Activated CD4-positive, alpha-beta T cell treated with anti-CD3 and anti-CD28 coated beads for 48 hours (primary cell): ENCODE measurements at places on chromosomes 3 and 15.

GRCh38 chr3:29332195-29332637 is 51.3 kb downstream of the RBMS3 start:
- no peak for DNase-seq

DNA sequence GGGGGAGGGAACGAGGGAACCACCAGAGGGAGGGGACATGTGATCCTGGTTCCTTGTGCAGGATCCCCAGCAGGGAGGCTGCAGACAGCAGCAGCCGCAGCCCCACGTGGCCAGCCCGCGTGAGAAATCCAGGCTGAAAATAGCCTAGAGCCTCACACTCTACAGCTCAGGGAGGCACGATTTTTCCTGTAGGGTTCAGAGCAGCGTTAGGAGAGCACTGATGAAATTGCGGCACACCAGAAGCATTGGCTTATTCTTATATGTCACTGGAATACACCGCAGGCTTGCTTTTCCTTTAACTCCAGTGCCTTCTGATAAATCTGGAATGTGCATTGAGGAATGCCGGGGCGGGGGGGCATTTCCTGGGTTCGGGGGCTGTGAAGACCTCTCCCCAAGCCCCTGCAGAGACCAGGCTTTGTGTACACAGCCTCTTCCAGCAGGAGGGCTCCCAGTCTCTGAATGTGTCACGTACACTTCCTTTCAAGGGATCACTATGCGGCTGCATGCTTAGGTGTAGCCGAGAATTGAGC is 193.0 kb downstream of the ATP10A start:
- no peak for DNase-seq

DNA sequence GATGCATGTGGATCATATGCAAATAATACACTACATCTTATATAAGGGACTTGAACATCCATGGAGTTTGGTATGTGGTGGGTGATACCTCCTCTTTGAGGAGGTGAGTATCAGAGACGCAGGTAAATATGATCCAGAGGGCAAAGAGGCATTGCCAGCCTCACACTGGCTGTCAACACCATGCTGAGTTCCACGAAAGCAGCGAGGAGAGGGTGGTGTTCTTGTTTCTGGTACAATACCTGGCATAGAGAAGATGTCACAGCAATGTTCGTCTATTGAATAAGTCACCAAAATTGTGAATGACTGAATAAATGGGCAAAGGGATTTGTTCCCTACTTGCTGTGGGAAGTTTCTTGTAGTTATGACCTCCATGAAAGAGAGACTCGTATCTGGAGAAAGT is 182.2 kb downstream of the SNRPN start:
- DNase-seq = no peak

DNA sequence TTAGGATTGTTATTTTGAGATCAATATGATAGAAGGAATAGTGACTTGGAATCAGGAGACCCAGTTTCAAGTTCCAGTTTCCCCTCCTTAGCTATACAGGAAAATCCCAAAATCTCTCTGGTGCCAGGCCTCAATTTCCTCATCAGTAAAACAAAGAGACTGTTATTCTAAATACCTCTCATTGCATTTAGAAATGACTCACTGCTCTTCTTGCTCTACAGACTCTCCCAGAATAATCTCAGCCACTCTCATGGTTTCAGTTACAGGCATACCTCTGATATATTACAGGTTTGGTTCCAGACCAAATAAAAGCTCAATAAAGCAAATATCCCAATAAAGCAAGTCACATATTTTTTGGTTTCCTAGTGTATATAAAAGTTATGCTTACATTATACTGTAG is 28.3 kb downstream of the IMPG2 start:
- no peak for DNase-seq

DNA sequence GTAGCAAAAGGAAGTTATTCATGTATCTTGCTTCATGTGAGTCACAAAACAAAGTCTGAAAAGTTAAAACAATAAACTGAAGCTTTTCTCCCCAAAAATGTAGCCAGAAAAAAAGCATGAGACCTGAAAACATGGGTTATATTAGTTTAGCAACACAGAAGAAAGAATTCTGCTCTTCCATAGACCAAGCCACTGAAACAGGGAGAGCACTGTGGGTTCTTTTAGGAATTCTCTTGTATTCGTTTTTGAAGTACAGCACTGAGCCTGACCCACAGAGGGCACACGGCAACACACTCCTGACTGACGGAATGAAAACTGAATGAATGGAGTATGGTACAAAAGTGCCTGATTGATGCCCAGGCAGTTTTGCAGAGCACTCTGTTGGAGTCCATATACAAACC is 66.6 kb downstream of the TM4SF4 start:
- DNase-seq = no peak

GRCh38 chr15:40360015-40360414 is 2.0 kb downstream of the DISP2 start:
- DNase-seq = no peak

DNA sequence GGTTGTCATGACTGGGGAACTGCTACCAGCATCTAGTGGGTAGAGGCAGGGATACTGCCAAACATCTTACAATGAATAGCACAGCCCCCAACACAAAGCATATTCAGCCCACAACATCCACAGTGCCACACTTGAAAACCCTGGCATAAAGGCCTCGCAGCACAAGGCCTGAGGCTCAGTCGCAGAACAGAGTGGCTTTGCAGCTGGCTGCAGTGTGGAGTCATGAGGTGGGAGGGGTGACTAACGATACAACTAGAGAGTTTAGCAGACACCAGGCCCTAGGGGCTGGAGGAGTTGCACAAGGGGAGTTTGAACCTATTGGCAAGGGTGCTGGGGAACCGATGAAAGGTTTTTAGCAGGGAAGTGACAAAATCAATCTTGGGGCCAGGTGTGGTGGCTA is 32.1 kb downstream of the GRK7 start:
- DNase-seq = peak; percentile 61

- no peak for DNase-seq
Measured at GRCh38 chr3:16728770-16729745, 123.8 kb upstream of the DAZL start.

DNA sequence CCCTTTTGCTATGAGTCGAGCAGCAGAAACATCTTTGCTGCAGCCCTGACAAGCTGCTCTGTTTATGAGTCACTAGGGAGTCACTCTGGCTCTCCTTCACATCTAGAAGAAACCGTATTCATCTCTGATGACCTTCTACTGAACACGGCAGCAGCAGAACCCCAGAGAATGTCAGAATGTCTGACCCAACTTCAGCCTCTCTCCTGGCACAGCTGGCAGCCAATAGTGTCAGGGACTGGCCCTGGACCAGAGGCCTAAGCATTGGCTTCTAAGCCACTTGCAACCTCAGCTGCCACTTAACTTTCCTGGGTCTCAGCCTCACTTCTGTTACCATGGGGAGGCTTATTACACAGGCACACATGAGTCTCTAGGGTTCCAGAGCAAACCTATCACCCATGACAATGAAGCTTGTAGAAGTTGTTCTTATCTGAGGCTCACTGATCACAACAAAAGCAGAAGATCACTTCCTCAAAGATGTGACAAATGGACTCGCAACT is 184.1 kb upstream of the TLE3 start:
- peak; percentile 54 for DNase-seq

- DNase-seq = no peak
Measured at GRCh38 chr3:117695871-117696645, 986.5 kb downstream of the TUSC7 start.

- no peak for DNase-seq
Measured at GRCh38 chr3:117399311-117400078, 689.9 kb downstream of the TUSC7 start.

GRCh38 chr3:112327371-112327951 is 5.5 kb upstream of the CD200 start:
- peak; percentile 49 for DNase-seq

DNA sequence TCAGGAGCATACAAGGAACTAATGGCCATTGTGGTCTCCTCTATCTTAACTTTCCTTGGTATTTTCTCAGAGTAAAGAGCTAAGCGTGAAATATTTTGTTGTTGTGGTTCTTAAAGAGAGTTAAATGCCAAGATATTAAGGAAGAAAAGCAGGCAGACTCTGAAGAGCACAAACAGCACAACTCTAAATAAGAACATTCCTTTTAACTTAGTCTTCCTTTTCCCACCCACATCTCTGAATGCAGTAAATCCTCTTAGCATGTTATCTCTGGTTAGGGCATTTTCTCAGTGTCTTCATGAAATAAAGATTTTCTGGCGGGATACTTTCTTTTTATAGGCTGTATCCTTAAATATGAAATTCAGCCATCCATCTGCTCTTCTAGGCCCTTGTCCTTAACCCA is 1.5 kb downstream of the GPR87 start:
- no peak for DNase-seq

GRCh38 chr3:45978006-45978761 is 17.4 kb downstream of the FYCO1 start:
- peak; percentile 79 for DNase-seq

- DNase-seq = peak; percentile 51
Measured at GRCh38 chr15:82810890-82811426, 1.5 kb downstream of the WHAMM start.

- DNase-seq = no peak
Measured at GRCh38 chr3:187212705-187213104, 15.4 kb downstream of the RTP1 start.

GRCh38 chr3:108437439-108437838 is 73.0 kb downstream of the MYH15 start:
- DNase-seq = no peak

DNA sequence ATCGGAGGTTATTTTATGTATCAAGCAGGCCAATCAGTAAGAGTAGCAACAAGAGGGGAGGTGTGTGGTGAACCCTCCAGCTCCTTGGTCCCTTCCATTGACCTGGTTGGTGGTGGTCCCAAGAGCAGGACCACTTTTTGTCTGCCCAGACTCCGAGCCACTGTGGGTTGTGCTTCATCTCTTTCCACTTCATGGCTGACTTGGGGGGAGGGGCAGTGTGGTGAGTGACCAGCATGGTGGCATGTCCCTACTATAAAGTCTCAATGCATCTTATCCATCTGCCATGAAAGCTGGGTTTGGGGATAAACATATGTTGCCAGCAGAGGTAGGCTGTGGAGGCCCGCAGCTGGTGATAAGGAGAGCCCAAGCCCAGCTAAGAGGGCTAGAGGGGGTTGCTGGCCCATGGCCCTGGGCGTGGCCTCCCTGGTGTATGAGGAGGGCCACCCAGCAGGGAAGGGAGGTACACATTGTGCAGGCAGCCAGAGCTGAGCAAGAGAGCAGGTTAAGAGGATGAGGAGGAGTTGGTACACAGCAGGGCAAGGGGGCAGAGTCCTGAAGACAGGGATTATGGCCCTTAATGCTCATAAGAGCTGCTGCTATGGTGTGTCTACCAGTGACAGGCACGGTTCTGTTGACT is 7.0 kb downstream of the AEN start:
- DNase-seq = no peak

DNA sequence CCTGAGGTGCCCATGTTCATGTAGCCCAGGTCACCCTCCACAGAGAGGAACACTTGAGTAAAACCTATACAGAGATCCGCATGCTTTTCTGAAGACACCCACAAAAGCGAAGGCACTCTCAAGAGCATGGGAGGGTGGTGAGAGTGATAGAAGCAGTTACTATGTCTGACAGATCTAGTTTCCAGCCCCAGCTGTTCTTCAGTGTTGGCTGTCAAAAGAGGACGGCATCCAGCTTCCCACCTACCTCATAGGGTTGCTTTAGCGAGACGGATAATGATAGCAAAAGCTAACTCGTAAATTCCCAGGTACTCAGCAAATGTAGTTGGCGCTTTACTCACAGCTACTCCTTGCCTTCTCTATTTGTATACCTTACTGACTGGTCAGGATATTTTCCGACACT is 3.0 kb upstream of the MEX3B start:
- no peak for DNase-seq

GRCh38 chr3:34483311-34483887 is 685.0 kb downstream of the PDCD6IP start:
- no peak for DNase-seq

GRCh38 chr15:55241891-55242290 is 45.1 kb upstream of the RSL24D1 start:
- no peak for DNase-seq

DNA sequence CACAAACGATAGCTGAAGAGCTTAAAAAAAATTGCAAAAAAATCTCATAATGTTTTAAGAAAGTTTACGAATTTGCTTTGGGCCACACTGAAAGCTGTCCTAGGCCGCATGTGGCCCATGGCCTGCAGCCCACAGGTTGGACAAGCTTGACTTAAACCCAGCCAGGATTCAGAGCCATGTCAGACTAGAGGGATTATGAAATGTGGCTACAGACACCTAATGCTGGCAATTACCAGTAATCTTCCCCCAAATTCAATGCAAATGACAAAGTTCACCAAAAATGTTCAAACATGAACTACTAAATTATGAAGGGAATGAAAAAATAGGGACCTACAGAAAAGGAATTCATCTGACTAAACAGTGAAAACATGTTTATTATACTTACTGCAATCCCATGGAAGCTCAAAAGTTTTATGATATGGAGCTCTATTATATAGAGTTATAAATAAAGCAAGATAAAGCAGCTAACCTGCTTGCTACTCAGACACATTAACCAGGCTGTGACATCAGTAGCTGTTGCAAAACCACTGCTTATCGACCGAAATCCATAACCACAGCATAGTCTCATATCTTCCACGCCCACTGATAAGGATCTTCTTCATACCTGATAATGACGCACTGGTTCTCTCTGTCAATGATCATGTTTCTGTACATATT is 49.2 kb downstream of the LDHAL6B start:
- DNase-seq = peak; percentile 42

DNA sequence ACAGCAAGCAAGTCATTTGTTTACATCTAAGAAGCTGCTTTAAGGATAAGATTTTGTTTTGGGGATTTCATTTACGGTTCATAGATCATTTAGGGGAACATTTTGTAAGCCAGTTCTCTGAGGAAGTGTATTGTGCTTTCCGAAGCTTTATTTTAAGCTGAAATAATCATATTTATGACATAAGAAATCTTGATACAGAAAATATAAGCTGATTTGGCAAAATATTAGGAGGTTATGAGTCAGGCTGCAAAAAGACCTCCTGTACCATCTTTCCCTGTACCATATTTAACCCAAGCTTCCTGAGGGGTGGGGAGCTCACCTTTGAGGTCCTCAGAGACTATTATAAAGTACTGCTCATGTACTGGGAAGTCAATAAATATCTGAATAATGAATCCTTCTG is 8.1 kb upstream of the EIF4E3 start:
- DNase-seq = no peak

GRCh38 chr3:41601404-41601987 is 360.4 kb downstream of the ULK4 start:
- no peak for DNase-seq

- DNase-seq = no peak
Measured at GRCh38 chr15:70199124-70199482, 101.4 kb upstream of the TLE3 start.

DNA sequence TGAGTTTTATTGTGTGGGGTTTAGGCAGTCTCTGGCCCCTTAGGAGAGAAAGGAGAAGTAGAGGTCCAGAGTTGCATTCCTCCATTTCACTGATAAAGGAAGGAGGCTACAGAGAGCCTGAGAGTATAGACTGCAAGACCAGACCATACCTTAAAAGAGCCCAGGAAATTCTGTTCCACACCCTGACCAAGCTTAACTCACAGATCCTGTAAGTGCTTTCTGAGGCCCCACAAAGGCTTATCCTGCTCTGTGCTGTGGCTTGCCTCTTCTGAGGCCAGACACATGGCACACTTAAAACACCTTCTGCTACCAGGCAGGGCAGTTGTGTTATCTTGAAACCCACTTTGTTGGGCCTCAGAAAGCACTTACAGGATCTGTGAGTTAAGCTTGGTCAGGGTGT is 39.2 kb upstream of the LEKR1 start:
- DNase-seq = no peak

GRCh38 chr3:176403531-176403930 is 793.8 kb downstream of the TBL1XR1 start:
- DNase-seq = no peak

GRCh38 chr15:62135532-62136134 is 29.5 kb downstream of the C2CD4B start:
- no peak for DNase-seq

GRCh38 chr3:125478326-125478725 is 41.7 kb downstream of the SNX4 start:
- DNase-seq = no peak
